ENCODE measurements at places on chromosomes 12 and 14.

- no peak for DNase-seq
Observed at GRCh38 chr12:124080649-124081048, 107.6 kb downstream of the ZNF664 start.

DNA sequence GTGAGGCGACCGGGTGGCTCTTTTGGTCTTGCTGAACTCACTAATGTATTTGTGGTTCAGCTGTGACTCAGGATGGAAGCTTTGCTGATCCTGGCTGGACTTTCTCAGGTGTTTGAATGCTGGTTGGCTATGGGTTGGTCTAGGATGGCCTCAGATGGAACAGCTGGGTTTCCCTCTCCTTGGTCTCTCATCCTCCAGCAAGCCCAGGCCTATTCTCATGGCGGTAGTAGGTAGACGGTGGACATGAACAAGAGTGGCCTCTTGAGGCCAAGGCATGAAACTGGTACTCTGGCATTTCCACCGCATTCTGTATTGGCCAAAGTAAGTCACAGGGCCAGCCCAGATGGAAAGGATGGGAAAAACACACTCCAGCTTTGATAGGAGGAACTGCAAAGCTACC is 11.8 kb upstream of the POLR3B start:
- DNase-seq, result peak; percentile 77

DNA sequence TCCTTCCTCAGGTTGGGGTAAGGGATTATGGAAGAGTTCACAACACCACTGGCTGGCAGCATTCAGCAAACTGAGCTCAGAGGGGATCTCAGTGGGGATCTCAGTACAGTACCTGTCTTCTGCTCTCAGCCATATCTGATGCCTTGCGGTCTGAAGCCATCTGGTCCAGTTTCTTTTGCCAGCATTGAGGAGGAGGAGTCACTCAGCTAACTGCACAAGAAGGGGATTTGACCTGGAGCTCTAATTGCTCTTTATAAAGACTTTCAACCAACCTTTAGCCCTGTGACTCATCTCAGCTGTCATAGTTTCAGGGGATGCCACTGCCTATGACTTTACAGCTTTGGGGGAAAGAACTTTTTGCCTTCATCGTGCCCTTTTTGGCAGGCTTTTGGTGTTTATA is 44.9 kb downstream of the JKAMP start:
- DNase-seq, result no peak

GRCh38 chr12:8154526-8154925 is 2.3 kb upstream of the ZNF705A start:
- DNase-seq, result no peak

DNA sequence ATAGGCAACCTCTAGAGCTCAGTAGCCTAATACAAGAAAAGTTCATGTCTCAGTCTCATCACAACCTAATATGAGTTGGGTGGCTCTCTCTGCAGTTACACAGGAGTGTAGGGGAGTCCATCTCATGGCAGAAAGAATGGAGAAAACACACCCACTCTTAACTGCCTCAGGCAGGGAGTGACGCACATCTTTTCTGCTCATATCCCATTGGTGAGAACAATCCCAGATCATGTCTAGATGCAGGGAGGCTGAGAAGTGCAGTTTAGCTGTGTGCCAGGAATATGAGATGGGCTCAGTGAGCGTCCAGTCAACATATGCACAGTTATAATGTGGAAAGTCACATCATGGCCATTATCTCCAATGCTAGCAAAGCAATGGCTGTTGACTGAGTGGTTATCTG is 59.3 kb upstream of the KCNA5 start:
- DNase-seq, result no peak

DNA sequence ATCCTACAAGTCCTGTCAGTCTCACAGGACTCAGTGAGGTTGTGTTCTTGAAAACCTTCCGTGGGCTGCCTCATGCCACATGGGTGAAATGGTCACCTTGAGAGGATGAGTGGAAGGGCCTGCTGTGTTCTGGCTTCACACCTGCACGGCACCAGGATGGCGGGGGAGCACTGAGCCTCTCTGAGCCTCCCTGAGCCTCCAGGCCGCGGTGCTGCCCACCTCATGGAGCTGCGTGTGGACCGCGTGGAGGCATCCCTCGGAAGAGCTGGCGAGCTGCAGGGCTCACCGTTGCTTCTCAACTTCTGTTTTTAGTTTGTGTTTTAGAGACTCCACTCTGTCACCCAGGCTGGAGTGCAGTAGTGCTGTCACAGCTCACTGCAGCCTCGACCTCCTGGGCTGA is 56.2 kb downstream of the TEAD4 start:
- DNase-seq, result no peak

GRCh38 chr14:75311356-75311755 is 32.7 kb downstream of the FOS start:
- DNase-seq, result no peak

GRCh38 chr12:30927222-30927611 is 669 bp downstream of the TSPAN11 start:
- DNase-seq, result no peak

GRCh38 chr12:118874698-118875548 is 106.4 kb upstream of the SRRM4 start:
- DNase-seq, result no peak

DNA sequence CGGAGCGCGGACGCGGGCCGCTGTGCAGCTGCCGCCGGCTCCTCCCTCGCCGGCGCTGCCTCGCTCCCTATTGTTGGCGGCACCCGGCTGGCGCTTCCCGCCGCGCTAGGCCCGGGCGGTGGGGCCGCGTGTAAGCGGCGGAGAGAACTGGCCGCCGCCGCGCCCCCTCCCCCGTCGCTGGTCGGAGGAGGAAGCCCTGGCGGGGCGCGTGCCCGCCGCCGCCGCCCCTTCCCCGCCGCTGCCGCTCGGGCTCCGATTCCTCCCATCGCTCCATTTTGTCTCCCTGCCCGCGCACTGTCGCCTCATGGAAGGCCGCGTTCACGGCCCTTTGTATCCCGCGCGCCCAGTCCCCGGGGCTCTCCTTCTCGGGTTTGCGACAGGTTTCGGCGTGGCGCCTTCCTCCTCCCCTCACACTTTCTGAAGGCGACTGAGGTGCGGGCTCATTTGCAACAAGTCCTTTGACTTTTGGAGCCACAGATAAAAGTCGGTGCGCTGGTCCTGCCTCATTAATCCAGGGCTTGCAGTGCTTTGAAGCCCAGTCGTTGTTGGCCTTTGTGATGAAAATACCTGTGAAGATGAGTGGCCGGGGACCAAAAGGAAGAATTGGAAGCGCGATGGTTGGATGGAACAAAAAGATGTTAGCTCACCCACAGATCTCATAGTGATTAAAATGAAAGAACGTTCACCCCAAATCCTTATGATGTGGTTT is 707 bp downstream of the CPSF6 start:
- DNase-seq, result peak; percentile 41

DNA sequence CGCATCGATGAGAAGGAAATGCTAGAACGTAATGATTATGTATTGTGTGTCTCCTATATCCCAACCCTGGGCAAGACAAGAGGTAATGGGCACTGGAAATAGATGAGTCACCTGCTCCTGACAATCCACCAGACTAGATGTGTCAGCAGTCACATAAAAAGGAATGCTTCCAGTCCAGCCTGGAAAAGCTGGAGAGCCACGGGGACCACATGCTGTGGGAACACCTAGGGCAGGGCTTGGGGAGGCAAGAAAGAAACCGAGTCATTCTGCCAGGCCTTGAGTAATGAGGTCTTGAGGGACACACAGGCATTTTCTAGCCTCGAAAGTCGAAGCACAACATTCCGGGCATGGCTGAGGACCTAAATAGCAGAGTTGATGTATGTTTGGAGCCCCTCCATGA is 716.7 kb upstream of the TMEM132C start:
- DNase-seq, result no peak

DNA sequence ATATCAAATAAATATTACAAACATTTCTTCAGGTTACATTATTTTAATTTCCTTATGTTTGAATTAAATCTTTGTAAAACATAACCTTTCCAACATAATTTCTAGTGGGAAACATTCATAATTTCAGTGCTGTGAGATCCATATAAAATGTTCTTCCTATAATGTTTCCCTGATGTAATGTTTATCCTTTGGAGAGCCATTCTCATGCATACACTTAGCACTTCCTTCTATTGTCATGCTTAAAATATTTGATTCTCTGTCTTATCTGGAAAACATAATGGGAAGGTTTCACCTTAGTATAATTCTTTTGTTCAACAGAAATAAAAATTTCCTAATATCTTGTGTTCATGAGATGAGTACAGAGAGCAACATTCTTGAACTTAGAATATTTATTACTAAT is 472.5 kb downstream of the ADAMTS20 start:
- no peak for DNase-seq

DNA sequence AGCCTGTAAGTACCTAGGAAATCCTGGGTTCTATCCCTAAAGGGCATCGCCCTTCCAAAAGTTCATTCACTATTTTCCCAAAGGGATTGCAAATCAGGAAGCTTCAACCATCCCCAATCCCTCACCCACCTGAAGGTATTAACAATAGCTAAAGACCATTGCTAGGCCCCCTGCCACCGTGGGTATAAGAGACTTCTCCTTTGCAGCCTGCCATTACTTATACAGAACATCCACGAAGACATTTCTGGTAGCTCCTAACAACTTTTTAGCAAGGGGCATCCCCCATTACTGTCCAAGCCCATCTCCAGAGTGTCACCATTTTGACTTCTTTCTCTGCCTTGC is 384 bp upstream of the SMUG1 start:
- DNase-seq, result no peak

- no peak for DNase-seq
Observed at GRCh38 chr12:128008341-128008740, 258.6 kb upstream of the TMEM132C start.

- no peak for DNase-seq
Observed at GRCh38 chr14:63712123-63712522, 15.7 kb downstream of the SGPP1 start.

GRCh38 chr14:29815016-29815674 is 112.5 kb downstream of the PRKD1 start:
- DNase-seq, result no peak

- peak; percentile 11 for DNase-seq
Observed at GRCh38 chr12:42705863-42706262, 116.3 kb upstream of the PRICKLE1 start.

DNA sequence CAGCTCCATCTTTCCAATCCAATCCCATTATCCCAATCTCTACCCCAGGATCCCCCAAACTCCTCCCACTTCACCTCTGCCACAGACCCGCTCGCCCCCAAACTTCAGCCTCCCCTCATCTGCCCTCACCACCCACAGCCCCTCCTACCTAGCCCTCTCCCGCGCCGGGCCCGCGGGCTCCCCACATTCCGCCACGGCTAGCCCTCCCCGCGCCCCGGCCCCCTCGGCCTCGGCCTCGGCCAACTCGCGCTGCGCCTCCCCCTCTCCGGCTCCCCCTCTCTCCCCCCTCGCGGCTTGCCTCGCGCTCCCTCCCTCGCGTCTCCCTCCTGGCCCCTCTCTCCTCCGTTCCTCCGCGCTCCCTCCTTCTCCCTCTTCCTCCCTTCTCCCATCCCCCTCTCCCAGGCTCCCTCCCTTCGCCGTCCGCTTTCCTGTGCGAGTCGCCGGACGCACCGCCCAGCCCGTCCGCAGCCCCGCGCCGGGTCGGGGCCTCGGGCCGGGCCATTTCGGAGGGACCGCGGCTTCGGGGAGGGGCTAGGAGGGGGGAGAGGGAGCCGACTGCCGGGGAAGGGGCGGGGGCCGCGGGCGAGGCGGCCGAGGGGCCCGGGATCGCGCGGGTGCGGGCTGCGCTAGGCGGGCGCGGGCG is at the start of gene ATN1:
Gene ATN1 (plus strand): TSS at position 581 of the 643 bp plus-strand sequence. CDS start 6,043 bp downstream, outside the sequence.
- peak; percentile 87 for DNase-seq

- no peak for DNase-seq
Observed at GRCh38 chr14:100842799-100843198, 16.9 kb downstream of the MEG3 start.

GRCh38 chr12:107492393-107493134 is 193.0 kb upstream of the PWP1 start:
- DNase-seq, result no peak

GRCh38 chr14:89391123-89391522 is 25.9 kb downstream of the FOXN3 start:
- no peak for DNase-seq

- no peak for DNase-seq
Observed at GRCh38 chr12:131640525-131640924, 70.4 kb upstream of the SFSWAP start.

DNA sequence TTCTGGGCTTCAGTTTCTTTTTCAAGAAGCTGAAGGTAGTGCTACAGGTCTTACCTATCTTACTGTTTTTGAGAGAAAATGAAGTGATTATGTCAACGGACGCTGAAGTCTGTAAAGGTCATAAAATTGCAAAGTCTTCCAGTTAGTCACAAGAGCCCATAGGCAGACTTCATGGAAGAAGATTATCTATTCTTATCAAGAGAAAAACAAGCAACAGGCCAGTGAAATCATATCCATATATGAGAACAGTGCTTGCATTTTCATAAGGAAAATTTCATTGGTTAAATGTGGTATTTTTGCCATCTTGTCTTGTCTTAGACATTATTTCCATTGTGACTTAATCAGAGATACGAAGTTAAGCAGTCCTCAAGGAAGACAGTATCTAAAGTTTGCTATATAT is 412.7 kb upstream of the SEL1L start:
- DNase-seq, result peak; percentile 2

GRCh38 chr14:21019366-21019765 is 5.5 kb downstream of the NDRG2 start:
- no peak for DNase-seq

- no peak for DNase-seq
Observed at GRCh38 chr12:105348561-105348960, 18.1 kb downstream of the C12orf75 start.

GRCh38 chr12:90028635-90029051 is 320.0 kb upstream of the ATP2B1 start:
- no peak for DNase-seq

DNA sequence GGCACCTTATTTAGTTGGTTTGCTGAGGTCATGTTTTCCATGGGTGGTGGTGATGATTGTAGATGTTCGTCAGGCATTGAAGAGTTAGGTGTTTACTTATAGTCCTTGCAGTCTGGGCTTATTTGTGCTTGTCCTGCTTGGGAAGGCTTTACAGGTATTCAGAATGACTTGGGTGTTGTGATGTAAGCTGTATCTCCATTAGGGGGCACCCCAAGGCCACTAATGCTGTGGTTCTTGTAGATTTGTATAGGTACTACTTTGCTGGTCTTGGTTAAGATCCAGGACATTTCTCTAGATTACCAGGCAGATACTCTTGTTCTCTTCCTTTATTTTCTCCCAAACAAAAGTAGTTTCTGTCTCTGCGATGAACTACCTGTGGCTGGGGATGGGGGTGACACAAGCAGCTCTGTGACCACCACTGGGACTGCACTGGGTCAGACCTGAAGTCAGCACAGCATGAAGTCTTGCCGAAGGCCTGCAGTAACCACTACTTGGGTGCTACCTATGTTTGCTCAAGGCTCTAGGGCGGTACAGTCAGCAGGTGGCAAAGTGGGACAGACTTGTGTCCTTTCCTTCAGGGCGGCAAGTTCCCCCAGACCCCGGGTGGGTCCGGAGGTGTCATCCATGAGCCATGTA is 35.8 kb upstream of the FBXO33 start:
- no peak for DNase-seq

GRCh38 chr14:87816416-87816815 is 176.6 kb downstream of the GALC start:
- DNase-seq, result no peak
